ENCODE measurements at places on chromosomes 11 and 22. TPM values are rescaled to one million over a fixed set of nuclear protein-coding genes. Genes with fewer than 3 reads are reported as not detected.

DNA sequence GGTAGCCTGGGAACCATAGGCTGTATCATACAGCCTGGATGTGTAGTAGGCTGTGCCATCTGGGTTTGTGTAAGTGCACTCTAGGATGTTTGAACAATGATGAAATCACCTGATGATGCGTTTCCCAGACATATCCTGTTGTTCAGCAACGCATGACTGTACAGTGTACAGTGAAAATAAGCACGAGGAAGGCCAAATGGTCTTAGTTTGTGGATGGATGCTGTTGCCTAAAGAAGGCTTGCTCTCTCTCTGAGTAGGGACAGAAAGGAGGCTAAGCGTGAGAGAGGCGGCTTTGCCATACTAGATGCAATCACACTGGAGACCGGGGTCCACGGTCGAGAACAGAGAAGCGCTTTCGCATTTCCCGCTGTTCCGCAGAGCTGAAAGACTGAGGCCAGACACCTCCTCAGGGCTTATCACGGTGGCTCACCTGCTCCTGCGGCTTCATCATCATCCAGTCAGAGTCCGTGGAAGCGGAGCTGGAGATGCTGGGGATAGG, 27.6 kb upstream of the APLP2 start:
- H3K36me3 ChIP-seq: no peaks in the 10 kb centered on the region
- DNase-seq: no peak
- no peaks in the 10 kb centered on the region for H3K4me1 ChIP-seq

DNA sequence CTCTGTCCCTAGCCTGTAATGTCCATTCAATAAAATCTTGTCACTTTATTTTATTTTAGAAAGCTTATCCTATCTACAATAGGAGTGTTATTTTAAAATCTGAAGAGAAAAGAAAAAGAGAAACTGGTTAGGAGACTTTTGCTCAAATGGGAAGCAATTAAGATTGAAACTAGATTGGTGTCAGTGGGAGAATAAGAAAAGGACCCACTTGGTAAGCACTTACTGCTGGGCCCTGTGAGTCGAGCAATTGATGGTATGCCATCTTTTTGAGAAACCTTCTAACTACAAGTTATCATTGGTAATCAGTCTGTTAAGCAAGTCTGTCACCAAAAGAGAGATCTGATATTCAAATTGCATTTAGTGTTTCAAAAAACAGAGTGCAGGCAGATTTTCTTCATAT, 258.4 kb downstream of the GRM5 start:
- no peak overlapping the region for H3K4me3 ChIP-seq
- DNase-seq: no peak
- no peaks in the 10 kb centered on the region for H3K27me3 ChIP-seq
- no peak overlapping the region for H3K27ac ChIP-seq
- H3K36me3 ChIP-seq: no peaks in the 10 kb centered on the region

DNA sequence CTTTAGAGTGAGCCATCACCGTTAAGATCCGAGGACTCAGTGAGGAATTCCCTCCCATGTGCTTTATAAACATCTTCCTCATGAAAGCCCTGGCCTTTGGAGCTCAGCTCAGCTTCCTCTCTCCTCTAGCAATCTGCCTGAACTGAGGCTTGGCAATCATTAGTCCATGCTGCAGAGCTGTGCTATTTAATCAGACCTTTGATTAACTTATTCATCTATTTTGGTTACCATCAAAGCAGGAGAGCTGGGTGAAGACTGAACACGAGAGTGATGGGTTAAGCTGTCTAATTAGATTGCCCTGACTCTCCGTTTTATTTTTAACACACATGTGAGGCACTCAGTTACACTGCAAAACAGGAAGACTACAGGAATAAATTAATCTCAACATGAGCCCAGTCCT, 351.3 kb downstream of the LARGE1 start:
- no peak for DNase-seq
- H3K4me1 ChIP-seq: peaks cover 69% of the 10 kb centered on the region
- H3K27ac ChIP-seq: peak overlapping the region; percentile 77
- no peaks in the 10 kb centered on the region for H3K36me3 ChIP-seq
- no peak overlapping the region for H3K4me3 ChIP-seq

- H3K4me3 ChIP-seq: no peak overlapping the region
- H3K4me1 ChIP-seq: no peaks in the 10 kb centered on the region
- no peak for DNase-seq
- H3K27me3 ChIP-seq: no peaks in the 10 kb centered on the region
These were observed 46.7 kb upstream of the MTNR1B start for GRCh38 chr11:92922731-92923130.

DNA sequence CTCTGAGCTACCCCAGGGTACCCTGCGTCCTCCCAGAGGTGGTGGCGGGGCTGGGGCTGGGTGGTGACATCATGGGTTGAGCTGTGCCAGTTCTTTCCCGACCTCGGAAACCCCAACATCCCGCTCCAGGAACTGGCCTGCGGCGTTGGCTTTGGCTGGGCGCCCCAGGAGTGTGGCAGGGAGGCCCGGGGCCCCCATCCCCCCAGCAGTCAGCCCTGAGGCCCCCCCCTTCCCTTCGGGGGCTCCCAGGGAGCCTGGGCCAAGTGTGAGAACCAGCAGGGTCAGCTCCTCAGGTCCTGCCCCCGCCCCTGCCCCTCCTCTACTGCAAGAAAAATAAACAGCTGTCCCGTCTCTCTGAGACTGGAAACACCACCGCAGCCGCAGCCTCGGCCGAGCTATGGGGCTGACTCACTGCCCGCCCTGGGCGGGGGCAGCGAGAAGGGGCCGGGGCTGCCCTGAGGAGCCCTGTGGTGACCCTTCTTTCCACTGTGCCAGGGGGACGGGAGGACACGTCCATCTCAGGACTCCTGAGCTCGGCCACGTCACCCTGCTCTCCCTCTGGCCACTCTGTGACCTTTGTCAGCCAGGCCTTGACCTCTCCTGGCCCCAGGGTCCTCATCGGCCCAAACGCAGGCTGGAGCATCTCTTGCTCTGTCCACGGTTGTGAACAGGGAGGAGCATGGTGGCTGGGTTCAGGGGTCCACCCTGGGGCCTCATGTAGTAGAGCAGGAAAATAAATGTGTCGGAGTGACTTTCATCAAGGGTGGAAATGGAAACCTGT, 73.4 kb downstream of the WNT7B start:
- H3K4me1 ChIP-seq: peaks cover 8% of the 10 kb centered on the region
- H3K27ac ChIP-seq: no peak overlapping the region
- no peak overlapping the region for H3K4me3 ChIP-seq
- no peak for DNase-seq

DNA sequence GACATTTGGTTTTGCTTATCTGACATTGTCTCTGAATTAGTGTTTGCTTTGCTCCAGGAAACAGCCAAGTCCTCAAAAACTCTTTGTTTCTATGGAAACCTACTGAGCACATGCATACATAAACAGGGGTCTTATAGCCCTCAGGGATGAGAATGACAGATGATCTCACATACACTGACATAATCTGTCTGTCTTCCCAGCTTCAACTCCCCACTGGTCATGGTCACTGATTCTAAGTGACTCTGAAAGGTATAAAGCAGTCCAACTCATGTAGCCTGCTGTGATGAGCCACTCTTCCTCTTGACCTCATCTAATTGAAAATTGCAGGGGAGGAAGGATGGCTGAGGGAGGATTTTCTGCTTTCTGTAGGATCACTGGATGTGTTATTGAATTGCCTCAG, 12.6 kb downstream of the ZNF143 start:
- no peaks in the 10 kb centered on the region for H3K4me1 ChIP-seq
- H3K36me3 ChIP-seq: peaks cover 92% of the 10 kb centered on the region
- no peak overlapping the region for H3K4me3 ChIP-seq
- H3K27ac ChIP-seq: no peak overlapping the region

DNA sequence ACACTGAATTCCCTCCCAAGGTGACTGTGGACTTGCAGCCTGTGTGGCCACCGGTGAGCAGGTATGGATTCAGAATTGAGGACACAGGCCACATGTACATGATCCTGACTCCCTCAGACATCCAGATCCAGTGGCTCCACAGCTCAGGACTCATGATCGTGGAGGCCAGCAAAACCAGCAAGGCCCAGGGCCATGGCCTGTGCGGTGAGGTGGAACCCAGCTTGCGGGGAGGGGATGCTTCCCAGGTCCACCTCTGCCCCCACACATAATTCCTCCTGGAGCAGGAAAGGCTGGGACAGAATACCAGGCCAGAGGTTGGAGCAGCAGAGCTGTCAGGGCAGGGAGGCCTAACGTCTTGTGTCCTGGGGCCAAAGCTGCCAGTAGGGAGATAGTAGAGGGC, 82.1 kb downstream of the OTOG start:
- H3K4me3 ChIP-seq: no peak overlapping the region
- no peak overlapping the region for H3K27ac ChIP-seq
- H3K27me3 ChIP-seq: no peaks in the 10 kb centered on the region
- no peaks in the 10 kb centered on the region for H3K4me1 ChIP-seq
- DNase-seq: no peak
- no peaks in the 10 kb centered on the region for H3K36me3 ChIP-seq

GRCh38 chr11:10460611-10461275, 5.7 kb downstream of the AMPD3 start:
- no peaks in the 10 kb centered on the region for H3K27me3 ChIP-seq
- peak overlapping the region; percentile 44 for H3K27ac ChIP-seq
- H3K36me3 ChIP-seq: peaks cover 46% of the 10 kb centered on the region
- peaks cover 60% of the 10 kb centered on the region for H3K4me1 ChIP-seq

DNA sequence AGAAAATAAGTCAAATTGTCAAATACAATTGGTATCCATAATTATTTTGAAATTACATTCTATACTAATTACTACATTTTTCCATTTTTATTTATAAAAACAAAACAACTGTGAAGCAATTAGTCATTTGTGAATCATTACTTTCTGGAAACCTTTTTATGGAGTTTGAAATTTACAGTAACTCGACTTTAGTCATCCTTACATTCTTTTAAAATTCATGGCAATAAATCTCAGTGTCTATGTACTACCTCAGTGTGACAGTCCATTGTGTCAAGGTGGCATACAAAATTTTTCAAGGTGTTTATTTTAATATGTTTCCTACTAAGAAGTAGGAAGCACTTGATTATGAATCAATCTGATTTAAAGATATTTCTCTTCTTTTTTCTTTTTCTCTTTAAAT, 1949.4 kb upstream of the RAG2 start:
- no peak for DNase-seq
- no peaks in the 10 kb centered on the region for H3K4me1 ChIP-seq
- H3K27me3 ChIP-seq: no peaks in the 10 kb centered on the region
- no peaks in the 10 kb centered on the region for H3K36me3 ChIP-seq

DNA sequence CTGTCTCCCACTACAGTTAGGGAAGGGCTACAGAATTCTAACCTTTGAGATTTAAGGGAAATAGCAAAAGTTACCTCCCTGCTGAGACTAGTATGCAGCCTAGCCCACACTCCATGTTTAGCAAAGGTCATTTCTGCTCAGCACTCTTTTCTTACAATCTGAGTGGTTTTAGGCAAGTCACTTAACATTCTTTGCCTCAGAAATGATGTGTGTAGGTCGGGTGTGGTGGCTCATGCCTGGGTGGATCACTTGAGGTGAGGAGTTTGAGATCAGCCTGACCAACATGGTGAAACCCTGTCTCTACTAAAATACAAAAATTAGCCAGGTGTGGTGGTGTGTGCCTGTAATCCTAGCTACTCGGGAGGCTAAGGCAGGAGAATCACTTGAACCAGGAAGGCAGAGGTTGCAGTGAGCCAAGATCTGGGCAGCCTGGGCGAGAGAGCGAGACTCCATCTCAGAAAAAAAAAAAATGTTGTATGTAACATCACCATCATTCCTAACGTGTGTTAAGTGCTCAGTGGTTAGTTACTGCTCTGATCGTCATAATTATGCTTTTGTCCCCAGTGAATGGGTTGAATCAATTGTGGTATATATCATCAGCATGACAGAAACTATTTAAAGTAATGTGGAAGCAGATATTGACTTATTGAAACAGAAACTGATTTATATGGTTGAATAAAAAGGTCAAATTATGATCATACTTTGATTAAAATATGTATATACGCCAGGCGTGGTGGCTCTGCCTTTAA, 55.0 kb downstream of the COPB1 start:
- no peaks in the 10 kb centered on the region for H3K36me3 ChIP-seq
- no peak overlapping the region for H3K27ac ChIP-seq
- DNase-seq: no peak
- H3K4me3 ChIP-seq: no peak overlapping the region
- H3K4me1 ChIP-seq: peaks cover 11% of the 10 kb centered on the region

DNA sequence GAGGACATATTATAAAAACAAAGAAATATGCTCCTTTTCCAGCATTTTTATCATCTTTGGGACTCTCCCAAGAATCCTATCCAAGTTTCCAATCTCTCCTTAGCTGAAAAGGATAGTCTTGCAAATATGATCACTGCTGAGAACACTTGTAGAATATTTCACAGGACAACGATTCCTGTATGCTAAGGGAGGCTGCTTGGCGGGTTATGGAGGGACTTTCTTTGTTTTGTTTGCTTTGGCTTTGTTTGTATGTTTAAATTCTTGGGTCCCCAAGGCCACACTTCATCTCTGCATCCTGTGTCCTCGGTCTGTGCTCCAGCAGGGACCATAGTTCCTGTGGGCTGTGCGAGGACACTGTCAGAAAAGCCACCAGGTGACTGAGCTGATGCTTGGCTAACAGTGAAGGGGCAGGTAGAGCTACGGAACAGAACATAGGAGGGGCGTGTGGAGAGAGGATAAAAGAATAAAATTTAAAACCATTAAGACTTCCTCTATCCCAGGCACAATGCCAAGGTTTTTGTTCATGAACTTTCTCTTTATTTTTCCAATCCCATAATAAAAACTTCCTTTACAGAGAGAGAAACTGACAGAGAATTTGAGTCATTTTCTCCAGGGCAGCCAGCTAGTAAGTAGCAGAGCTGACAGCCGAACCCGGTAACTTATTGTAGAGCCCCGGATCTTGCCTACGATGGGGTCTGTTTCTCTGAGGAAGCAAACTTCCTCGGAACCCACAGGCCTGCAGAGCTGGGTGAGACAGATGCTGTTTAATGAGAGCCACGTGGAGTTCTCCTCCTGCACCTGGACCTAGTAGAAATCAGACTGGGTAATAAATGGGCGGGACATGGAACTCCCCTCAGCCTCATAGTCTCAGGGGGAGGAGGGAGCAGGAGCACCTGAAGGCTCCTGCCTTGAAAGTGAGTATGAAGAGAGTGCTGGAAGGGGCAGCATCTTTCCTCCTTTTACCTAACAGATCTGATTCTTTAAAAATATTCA, at the start of gene IZUMO1R:
TSS of gene IZUMO1R (plus strand) at position 615 of the 993 bp plus-strand sequence. CDS start 1,057 bp downstream, outside the sequence.
- no peaks in the 10 kb centered on the region for H3K27me3 ChIP-seq
- H3K4me3 ChIP-seq: no peak within 1 kb of the TSS

GRCh38 chr11:12540913-12541582, 133.2 kb upstream of the TEAD1 start:
- no peak overlapping the region for H3K27ac ChIP-seq
- DNase-seq: no peak
- no peaks in the 10 kb centered on the region for H3K27me3 ChIP-seq
- no peak overlapping the region for H3K4me3 ChIP-seq
- H3K36me3 ChIP-seq: no peaks in the 10 kb centered on the region

MS4A4E gene
- polyA plus RNA-seq: 1.9 TPM

UBQLNL gene
- 0.33 TPM for polyA plus RNA-seq

JAM3 gene
- polyA plus RNA-seq: 20.5 TPM

OR51B4 gene
- not detected for polyA plus RNA-seq

SHISA8 gene
- 1.4 TPM for polyA plus RNA-seq

C11orf52 gene
- 0.86 TPM for polyA plus RNA-seq

MMP8 gene
- 7.5 TPM for polyA plus RNA-seq

CABP4 gene
- 2.6 TPM for polyA plus RNA-seq
